Vagina (tissue), 2 donors: ENCODE measurements at places on chromosomes 7 and 10.

- DNase-seq = no peak
Measured at GRCh38 chr10:86647773-86648703, 6.3 kb upstream of the OPN4 start.

- no peak for DNase-seq
Measured at GRCh38 chr7:81014908-81015307, 96.1 kb upstream of the SEMA3C start.

DNA sequence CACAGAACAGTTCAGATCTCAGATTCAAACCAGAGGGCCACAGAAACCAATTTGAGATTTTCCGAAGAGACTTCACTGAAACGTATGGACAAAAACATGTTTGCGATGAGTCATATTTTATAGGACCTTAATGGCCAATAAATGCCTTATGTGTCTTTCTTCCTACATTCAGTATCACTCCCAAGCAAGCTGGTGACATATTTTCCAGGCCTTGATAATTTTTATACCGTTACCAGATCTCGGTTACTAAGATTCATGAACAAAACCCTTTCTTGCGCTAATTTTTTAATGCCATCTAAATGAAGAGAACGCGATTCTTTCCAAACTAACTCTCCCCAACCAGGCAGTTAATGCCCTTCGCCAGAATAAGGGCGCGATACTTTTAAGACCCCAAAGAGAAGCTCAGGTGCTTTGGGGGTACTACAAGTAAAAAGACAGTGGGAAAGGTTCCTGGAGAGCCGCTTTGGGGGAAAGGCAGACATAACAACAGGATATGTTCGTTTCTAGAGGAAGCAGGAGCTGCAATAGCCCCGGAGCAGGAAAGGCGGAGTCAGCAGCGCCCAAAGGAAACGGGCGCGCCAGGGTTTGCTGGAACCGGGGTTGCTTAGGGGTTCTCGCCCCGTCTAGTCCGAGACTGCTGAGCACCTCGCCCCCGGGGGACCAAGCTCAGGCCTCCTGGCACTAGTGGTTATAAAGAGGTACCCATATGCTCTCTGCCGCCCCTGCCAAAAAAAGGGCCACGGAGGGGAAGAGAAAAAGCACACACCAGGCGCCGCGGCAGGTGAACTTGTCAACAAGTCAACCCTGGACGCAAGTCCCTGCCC is 884 bp downstream of the ICA1 start:
- no peak for DNase-seq

DNA sequence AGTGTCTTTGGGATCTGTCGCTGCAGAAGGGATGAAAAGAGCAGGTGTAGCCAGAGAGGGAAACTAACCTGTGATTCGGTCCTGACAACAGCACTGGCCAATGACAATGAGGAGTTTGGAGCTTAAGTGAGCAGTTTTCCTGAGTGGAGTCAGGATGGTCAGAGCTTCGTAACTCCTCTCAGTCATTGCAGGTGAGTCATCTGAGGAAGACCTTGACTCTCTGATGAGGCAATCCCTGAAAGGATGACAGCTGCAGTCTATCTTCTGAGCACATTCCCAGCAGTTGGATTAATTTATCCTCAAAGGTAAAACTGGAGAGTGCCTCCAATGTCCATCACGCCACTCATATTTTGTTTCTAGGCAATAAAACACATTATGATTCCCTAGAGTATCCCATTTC is 401.9 kb downstream of the POM121L12 start:
- DNase-seq = no peak

DNA sequence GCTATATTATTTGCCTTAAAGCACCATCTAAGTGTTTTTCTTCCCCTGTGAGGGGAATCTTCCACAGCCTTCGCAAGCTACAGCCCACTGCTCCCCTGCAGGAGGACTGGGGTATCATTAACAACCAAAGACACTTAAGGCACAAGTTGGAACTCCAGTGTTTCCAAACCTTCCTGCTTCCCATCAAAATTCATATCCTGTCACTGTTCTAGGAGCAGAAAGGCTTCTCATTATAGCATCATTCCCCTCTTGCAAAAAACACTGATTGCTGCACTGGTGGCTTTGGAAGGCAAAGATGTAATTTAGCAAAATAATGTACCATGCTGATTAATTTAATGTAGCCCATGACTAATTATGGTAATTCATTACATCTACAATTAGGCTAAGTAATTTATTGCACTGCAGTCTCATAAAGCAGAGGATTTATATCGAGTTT is 207.2 kb downstream of the SKAP2 start:
- no peak for DNase-seq

GRCh38 chr10:17348501-17349349 is 105.7 kb downstream of the ST8SIA6 start:
- no peak for DNase-seq

GRCh38 chr10:100357059-100357858 is 10.2 kb downstream of the SCD start:
- DNase-seq = no peak

- no peak for DNase-seq
Measured at GRCh38 chr7:157897681-157898080, 560.9 kb downstream of the DNAJB6 start.
